ENCODE measurements at places on chromosomes 12 and 14.
A peak's percentile ranks its signal among the peaks of the same experiment; 100 is the strongest.

DNA sequence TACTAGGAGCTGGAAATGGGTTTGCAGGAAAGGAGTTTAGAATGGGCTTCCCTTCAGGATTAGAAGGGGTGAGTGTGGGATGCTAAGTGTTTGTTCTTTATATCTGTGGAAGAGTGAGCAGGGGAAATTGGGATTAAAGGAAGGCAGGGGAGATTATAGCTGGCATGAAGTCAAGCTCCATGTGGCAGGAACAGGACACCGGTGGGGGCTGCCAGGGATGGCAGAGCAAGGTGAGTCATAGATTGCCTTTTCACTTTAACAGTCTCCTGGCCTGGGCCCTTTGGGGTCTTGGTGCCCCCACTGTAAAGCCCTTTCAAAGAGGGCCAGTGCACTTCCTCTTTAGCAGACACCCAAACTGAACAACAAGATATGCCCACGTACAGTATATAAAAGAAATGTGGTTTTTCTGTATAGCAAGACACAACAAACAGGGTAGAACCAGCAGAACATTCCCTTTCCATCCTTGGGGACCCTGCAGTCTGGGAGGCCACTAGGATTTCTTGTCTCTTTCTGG lies 23.1 kb upstream of the FBXO21 start:
- DNase-seq = no peak

GRCh38 chr12:87444039-87444438 lies 585.2 kb downstream of the C12orf50 start:
- DNase-seq = no peak

- DNase-seq = no peak
Measured at GRCh38 chr12:64889434-64890216, 65.2 kb downstream of the TBC1D30 start.

DNA sequence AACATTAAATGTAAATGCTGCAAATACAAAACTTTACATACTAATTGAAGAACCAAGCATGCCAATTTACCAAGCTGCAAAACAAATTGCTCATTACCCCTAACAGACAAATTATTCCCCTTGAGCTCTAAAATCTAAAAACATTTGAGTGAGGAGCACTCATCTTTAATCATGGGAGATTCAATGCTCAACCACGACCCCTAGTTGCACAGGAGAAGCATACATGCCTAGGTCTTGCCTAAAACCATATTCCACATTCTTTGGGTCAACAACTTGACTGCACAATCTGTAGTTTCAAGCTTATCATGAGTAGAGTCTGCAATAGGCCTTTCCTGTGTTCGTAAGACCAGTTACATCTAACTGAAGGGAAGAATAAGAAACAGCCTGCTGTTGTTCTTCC lies 69.7 kb downstream of the MGAT4C start:
- peak; percentile 3 for DNase-seq

DNA sequence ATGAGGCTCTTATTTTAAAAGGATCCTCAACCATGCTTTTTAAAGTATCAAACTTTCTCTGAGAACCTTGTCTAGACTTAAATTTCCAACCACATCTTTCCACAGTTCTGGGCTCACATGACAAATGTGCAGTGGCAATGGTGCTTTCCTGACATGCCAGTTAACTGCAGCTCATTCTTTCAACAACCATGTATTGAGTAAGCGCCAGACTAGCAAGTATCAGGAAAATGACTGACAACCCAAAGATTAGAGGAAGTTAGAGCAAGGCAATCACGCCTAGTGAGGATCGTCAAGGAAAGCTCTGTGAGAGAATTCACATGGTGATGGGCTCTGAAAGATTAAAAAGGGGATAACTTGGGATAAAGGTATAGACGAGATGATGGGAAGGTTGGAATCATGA lies 35.8 kb downstream of the FLVCR2 start:
- DNase-seq = no peak

- DNase-seq = no peak
Measured at GRCh38 chr12:117878605-117879004, 90.2 kb downstream of the KSR2 start.

- DNase-seq = peak; percentile 95
Measured at GRCh38 chr12:116434155-116435011, 124.8 kb upstream of the MAP1LC3B2 start.

- no peak for DNase-seq
Measured at GRCh38 chr14:36989806-36990205, 182.6 kb downstream of the SLC25A21 start.

Data from fibroblast of lung (primary cell).